ENCODE measurements at places on chromosomes 6 and 20.

DNA sequence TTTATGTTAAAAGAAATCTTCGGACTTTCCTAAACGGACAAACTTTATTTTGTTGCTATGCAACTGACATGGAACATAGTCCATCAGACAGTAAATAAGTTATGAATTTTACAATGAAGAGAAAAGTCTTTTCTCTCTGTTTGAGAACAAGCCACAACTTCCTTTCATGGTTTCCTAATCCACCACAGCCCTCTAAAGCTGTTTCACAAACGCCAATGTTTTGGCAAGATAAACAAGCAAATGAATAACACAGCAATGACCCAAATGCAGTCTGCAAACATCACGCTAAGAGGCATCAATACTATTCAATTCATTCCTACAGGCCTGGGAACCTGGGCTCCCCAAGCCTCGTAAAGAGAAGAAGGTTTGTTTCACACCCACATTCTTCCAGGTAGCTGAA lies 60.4 kb downstream of the HAO1 start:
- DNase-seq, result no peak

GRCh38 chr6:56072856-56073255 lies 174.5 kb downstream of the COL21A1 start:
- no peak for DNase-seq

DNA sequence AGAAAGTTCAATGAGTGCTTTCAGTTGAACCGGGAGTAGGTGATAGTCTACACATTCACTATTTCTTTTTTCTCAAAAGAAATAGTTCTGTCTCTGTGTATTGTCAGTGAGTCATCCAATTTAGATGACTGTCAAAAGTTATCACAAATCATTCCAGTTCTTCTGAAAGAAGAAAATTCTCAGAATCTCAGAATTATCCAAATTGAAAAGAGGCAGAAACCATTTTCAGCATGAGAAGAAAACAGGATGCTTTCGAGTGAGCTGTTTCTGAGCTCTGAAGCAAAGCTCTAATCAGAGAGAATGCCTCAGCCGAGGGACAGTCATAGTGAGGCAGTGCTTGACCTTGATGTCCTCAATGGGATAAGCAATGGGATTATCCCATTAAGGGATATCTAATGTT lies 97.9 kb downstream of the HUS1B start:
- DNase-seq, result no peak

- no peak for DNase-seq
Observed at GRCh38 chr20:62808211-62808865, 3.7 kb downstream of the OGFR start.

GRCh38 chr6:21522797-21523456 lies 70.6 kb upstream of the SOX4 start:
- no peak for DNase-seq

- DNase-seq, result no peak
Observed at GRCh38 chr6:36358226-36358915, 21.7 kb upstream of the BNIP5 start.

DNA sequence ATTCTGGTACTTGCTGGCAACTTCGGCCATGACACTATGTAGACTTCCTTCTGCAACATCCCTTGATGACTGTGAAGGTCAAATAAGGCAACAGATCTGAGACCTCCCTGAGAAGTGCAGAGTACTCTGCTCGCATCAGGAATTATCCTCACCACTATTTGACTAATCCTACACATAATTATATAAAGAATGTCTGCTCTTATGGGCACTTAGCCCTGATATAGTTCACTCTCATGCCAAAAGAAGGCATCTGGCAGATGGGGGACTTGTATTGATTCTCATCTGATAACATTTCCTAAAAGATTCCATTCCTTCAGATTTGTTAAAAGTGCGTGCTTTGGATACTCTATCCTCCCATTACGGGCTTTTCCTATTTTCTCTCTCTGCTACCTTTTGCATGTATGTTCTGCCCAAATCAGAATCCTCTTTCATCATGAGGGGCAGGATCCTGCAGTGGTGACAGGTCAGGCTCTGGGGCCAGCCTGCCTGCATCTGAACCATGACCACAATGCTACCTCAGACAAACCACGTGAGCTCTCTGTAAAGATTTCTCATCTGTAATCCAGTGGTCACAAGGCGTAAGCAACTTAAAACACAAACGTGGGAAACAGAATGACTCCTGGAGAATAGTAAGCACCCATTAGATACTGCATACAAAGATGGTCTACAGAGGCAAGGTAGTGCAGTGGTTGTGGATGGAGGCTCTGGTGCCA lies 134.0 kb downstream of the GJA10 start:
- DNase-seq, result peak; percentile 90

GRCh38 chr6:111761783-111762312 lies 111.4 kb downstream of the FYN start:
- DNase-seq, result no peak

- no peak for DNase-seq
Observed at GRCh38 chr20:12054556-12054955, 136.9 kb downstream of the BTBD3 start.

- DNase-seq, result no peak
Observed at GRCh38 chr6:37800703-37801604, 18.6 kb upstream of the ZFAND3 start.

GRCh38 chr20:46930640-46931339 lies 36.1 kb downstream of the EYA2 start:
- DNase-seq, result no peak

- DNase-seq, result peak; percentile 90
Observed at GRCh38 chr6:154071236-154071635, 32.2 kb downstream of the OPRM1 start.

DNA sequence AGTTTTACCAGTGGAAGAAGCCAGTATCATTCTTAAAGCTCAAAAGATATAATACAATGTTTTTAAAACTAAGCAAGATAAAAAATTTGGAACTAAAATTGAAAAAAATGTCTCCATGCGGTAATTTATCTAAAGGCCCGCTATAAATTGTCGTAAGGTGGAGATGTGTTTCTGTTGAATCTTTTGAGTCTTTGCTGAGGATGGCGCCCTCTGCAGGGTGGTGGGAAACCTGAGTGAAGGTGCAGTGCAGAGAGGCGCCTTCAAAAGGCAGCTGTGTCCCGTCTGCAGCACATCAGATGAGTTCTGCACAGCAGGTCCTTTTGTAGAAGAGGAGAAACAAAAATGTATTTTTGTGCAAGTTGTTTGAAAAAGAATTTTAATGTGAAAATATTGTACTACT lies 29.4 kb upstream of the KIF25 start:
- no peak for DNase-seq

DNA sequence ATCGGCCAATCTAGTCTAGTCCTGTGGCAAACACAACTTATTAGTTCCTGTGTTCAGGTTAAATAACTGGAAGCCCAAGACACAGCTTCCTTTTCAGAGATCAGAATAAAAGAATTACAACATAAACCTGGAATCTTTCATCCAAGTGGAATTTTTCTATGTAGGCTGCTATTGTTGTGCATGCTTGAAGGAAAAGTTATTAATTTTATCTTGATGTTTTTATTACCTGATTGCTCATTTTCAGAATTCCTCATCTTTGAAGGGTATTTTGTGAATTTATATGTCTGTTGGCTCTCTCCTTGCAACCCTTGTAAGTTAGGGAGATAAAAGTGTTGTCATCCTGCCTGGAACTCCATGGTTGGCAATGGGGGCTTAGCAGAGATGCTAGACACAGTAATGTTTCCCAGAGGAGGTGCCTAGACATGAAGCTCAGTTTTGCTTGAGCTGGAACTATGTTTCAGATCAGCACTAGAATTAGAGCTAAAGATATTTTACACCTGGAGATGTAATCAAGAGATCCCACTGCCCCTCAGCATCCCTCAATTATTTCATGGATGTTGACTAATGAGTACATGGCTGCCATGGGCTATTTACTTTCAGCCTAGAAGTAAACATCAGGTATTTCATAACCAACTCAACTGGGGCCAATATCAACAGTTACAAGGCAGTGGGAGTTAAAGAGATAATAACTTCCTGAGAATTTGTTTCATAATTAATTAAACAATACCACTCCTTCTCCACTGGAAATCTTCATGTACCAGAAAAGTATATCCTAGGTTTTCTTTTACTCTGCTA lies 367.0 kb upstream of the MARCKS start:
- DNase-seq, result no peak

DNA sequence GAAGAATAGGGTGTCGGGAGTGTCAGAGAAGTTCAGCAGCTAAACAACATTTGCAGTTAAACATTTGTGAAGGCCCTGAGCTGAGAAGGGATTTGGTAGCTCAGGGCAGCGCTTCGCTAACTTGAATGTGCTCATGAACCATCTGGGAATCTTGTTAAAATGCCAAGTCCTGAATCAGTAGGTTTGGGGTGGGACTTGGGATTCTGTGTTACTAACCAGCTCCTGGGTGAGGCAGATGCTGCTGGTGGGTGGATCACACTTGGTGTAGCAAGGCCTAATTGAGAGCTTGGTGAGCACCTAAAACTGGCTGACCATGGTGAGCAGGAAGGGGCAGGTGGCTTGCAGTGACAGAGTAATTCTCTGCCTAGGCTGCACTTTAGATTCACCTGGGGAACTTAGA lies 5.9 kb downstream of the PTPRA start:
- DNase-seq, result peak; percentile 53

DNA sequence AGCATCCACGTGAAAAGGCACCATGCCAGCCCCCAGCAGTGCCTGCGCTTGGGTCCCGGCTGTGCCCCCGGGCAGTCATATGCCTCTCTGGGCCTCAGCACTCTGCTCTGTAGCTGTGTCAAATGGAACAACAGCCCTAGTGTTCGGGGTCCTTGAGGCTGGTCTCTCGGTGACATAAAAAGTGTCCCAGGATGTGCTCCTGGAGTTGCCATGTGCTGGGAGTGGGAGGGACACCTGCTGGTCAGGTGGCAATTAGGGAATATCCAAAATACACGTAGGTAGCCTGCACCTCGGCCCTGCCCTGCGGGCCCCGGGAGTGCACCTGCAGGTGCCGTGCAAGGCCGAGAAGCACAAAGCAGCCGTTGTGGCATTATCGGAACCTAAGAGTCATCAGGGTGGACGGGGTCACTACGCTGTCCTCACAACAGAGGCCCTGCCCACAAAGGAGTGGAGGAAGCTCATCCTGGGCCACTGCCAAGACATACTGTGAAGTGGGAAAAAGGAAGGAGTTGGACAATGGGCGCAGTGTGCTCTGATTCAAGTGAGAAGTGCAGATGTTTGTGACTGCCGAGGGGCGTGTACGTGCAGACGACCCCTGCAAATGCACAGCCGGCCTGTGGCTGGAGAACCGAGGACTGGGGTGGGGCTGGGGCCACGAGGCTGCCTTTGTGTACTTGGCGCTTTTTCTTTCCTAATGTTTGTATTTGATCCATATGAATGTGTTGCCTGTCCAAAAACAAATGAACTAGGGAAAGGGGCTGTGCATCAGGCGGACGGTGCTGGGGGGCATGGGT lies 24.6 kb downstream of the SLCO4A1 start:
- DNase-seq, result no peak

GRCh38 chr20:5809495-5809894 lies 59.3 kb downstream of the SHLD1 start:
- no peak for DNase-seq

DNA sequence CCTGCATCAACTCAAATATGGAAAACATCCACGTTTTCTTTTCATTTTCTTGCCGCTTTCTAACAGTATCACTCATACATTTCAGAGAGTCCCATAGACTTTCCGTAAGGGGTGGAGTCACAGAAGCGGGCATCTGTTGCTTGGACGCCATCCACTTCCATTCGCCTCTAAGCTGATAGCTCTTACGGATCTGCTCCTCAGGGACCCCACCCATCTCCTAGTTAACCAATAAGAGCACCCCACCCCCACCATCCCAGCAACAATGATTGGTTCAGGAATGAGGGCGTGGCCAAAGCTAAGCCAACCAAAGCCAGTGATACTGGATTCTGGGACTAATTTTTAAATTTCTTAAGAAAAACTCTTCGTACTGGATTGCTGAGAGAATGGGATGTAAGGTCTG lies 42.4 kb downstream of the SLC2A10 start:
- DNase-seq, result peak; percentile 59

DNA sequence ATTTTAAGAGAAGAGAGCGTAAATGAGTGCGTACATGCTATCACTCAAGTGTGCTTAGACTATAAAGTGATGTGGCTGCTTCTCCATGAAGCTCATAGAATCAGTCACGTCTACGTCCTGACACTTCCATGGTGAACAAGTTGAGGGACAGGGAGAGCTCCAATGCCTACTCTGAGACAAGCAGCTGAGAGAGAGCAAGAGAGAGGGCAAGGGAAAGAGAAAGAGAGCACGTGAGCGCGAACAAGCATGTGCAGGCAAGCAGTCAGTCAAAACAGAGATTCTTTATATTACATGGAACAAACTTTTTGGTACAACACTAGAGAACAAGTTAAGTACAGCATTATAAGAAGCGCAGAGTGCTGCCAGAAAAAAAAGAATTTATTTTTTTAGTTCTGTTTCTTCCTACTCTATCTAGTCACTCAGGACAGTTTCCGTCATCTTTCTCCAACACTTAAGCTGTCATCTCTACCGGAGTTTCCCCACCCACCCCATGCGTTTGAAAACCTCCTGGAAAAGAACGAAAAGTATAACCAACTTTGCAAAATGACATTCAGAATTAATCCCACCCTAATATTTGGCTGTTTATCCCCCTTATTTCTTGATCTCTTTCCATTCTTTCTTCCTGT lies 61.8 kb downstream of the EPB41L2 start:
- no peak for DNase-seq

DNA sequence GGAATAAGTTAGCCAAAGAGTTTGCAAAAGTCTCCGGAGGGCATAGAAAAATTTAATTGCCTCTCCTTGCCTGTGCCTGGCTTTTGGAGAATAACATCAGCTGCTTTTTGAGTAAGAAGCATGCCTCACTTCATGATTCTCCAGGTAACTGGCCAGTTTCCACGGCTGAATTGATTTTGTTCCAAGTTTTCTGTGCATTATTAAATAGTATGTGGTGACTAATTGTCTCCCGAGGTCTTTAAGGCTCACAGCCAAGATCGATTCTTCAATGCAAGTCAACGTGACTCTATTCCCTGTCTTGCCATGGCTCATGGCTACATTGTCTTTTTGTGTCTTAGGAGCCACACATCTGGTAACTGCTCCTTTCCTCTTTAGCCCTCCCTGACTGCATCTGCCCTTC lies 54.2 kb downstream of the CNR1 start:
- no peak for DNase-seq

GRCh38 chr20:32511358-32512046 lies 73.6 kb downstream of the NOL4L start:
- DNase-seq, result no peak

DNA sequence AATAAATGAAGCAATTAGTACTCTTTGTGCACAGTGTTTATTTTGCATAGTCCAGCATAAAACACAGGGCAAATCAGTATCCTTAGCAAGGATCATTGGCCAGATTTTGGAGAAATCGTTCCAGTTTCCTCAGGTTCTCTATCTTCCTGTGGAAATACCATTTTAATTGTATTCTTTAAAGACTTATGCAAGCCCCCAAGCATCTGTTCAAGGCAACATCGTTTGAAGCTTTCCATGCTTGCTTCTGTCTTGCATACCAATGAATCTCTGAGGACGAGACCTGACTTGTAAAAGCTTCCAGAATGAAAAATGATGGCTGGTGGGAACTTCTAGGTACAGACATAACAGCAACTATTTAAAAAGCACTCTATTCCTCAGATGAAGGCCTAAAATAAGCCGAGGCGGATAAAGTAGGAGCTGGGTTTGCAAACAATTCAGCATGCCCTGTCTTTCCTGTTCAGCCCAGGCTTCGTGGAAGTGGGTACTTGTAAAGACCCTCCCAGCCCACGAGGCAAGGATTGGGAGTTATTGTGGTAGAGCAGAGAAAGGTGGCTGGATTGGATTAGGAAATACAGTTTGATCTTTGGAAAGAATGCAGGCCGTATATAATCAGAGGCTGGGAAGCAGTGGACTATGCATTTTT lies 21.6 kb downstream of the NRSN1 start:
- DNase-seq, result no peak

GRCh38 chr20:2253256-2253655 lies 42.5 kb upstream of the TGM3 start:
- DNase-seq, result no peak

- DNase-seq, result no peak
Observed at GRCh38 chr6:169971081-169971861, 219.8 kb downstream of the ERMARD start.

Measured in NCI-H524 treated with DMSO at 0.1 percent for 48 hours (cell line).